Astrocyte of the spinal cord (primary cell): ENCODE measurements at places on chromosomes 4 and X.

DNA sequence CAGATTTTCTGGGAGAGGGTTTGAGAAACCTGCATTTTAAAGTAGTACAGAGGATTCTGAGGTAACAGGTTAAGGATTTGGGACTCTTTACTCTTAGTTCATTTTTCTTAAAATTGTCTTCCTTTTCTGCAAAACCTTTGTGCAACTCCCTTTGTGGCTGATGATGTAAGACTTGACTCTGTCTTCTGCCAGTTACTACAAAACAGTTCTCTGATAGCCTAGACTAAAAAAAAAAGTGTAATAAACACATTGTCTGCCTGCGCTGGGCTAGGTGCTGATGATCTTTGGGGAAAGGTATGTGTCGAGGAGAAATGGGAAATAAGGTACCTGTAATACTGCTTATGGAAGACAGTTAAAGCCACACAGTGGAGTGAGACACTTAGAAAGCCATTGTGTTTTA is 28.7 kb downstream of the IL13RA1 start:
- DNase-seq, result no peak

DNA sequence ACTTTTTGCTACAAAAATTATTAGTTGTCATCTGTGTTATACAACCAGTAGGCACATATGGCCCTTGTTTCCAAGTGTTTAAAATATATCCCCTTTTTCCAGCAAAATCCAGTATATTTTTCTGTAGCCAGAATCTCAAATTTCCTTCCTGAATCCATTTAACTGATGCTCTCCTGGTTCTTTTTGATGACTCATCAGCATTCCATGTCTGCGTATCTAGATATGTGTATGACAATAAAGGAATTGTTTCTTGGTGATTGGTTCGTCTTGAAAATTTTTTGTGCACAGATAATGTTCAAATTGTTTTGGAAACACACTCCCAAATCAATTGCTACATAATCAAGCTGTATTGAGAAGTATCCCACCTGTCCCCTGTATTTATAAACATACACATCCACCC is 98.3 kb downstream of the ITM2A start:
- no peak for DNase-seq

- DNase-seq, result no peak
Measured at GRCh38 chr4:142474398-142475087, 371.6 kb downstream of the INPP4B start.

- DNase-seq, result peak; percentile 98
Measured at GRCh38 chr4:85681221-85681657, 206.3 kb downstream of the ARHGAP24 start.

GRCh38 chrX:16148896-16149295 is 18.4 kb upstream of the MAGEB17 start:
- DNase-seq, result no peak

GRCh38 chrX:100376576-100376975 is 33.5 kb downstream of the PCDH19 start:
- no peak for DNase-seq

GRCh38 chrX:113370006-113370405 is 529.4 kb upstream of the AMOT start:
- DNase-seq, result no peak

DNA sequence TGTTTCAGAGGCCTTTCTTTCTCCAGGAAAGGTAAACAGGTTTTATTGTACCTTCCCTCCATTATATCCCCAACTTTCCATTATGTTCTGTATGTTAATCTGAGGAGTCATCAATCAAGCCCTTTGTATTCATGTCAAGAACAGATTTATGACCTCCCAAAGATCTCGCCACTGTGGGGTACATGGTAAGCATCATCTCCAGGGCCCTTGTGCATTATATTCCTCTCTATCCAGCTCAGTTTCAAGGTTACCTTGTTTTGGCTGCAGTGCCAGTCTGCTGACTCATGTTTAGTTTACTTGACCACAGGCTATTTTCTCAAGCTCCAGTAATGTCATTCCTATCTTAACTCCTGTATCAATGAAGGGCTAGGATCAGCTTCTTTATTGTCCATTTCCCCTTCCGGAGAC is 125.1 kb upstream of the FRMPD4 start:
- peak; percentile 66 for DNase-seq

DNA sequence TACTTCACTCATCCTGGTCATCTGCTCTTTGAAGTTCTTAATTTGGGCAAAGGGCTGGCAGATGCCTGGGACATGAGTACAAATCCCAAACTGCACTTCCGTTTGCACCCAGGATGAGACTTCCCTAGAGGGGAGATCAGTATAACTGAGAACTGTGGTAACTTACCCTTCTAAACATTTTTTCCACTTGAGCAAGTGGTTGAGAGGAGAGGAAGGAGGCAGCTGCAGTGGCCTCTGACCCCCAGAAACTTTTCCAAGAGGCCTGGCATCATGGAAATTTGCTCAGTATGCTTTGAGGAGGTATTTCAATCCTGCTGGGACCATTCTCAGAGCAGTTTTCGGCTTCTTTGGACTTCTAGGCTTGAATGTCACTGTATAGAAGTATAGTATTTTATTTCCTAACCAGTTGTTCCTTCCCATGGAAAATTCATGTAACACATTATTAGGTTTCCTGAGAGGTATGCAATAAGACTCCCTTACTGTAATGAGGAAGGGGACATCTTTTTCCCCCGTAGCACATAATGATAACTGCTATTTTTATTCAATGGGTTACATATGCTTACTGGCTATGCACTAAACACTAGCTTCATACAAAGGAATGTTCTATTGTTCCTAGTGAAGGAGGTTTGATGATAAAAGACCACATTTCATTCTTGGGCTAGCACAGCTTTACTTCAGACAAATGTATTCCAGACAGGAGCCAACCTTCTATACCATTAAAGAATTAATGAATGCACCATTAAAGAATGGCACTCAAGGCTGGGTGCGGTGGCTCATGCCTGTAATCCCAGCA is 129.3 kb downstream of the SHROOM3 start:
- peak; percentile 40 for DNase-seq

DNA sequence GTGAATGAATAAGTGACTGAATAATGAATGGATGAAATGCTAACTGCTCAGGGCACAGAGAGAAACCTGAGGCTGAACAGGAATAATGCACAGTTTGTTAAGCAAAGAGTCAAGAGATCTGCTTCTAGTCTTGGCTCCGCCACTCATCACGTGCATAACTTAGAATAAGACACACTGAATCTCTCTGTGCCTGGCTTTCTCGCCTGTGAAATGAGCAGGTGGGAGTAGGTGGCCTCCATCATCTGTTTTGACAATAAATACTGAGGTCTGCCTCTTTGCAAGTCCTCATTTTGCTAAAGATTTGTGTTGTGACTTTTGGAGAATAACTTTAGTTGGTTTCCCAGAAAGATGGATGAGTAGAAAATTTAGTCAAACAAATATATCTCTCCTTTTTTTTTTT is 318.0 kb downstream of the FBXW7 start:
- no peak for DNase-seq

- no peak for DNase-seq
Measured at GRCh38 chrX:129007631-129008030, 515.7 kb downstream of the SMARCA1 start.

DNA sequence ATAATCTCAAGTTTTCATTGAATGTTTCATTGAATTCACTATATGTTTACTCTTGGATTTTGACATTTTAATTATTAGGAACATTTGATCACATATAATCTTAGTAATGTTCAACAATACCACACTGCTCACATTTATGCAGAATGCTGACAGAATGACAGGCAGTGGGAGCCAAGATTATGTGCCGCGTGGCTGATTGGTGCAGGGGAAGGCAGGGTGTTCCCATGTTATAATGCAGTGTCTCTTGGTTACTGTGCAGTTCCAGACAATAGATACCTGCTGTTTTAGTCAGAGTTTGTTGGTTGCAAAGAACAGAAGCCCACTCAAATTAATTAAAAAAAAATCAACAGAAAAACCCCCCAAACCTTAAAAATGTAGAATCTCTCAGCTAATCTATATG is 33.0 kb downstream of the FHIP1A start:
- DNase-seq, result no peak

DNA sequence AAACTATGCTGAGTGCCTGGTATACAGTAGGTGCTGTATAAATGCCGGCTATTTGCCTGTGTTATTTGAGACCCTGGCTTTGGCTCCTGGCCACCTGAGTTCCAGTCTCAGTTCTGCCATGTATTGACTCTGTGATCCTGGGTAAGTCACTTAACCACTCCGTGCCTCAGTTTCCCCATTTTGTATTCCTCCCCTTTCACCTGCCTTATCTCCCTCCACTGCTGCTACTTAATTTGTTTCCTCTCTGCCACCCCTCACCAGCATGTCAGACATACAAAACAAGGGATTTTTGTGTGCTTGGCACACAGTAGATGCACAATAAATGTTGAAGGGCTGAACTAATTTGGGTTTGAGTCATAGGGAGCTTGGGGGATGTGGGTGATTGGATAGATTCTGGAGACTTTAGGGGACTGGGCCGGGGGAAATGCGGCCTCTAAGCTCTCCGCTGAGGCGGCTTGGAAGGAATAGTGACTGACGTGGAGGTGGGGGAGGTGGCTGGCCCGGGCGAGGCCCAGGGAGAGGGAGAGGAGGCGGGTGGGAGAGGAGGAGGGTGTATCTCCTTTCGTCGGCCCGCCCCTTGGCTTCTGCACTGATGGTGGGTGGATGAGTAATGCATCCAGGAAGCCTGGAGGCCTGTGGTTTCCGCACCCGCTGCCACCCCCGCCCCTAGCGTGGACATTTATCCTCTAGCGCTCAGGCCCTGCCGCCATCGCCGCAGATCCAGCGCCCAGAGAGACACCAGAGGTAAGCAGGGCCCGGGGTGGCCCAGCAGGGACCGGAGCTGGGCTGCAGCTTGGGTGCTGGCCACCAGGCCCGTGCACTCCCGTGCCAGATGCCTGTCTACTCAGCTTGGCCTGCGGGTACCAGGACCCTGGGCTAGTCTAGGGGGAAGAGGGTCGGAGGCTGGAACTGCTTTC is at the start of gene TIMP1:
Gene TIMP1, plus strand, starts transcription at position 706 of the 917 bp plus-strand sequence. CDS start 980 bp downstream, outside the sequence.
- peak; percentile 92 for DNase-seq

- no peak for DNase-seq
Measured at GRCh38 chr4:970046-970745, 3.2 kb downstream of the DGKQ start.

DNA sequence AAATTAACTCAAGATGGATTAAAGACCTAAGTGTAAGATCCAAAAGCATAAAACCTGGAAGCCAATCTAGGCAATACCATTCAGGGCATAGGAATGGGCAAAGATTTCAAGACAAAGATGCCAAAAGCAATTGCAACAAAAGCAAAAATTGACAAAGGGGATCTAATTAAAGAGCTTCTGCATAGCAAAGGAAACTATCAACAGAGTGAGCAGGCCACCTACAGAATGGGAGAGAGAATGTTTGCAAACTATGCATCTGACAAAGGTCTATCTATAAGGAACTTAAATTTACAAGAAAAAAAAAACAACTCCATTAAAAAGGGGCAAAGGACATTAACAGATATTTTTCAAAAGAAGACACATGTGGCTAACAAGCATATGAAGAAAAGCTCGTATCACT is 171.9 kb downstream of the RAB28 start:
- no peak for DNase-seq

- DNase-seq, result no peak
Measured at GRCh38 chrX:155870958-155871357, 10.2 kb upstream of the VAMP7 start.

- DNase-seq, result no peak
Measured at GRCh38 chr4:76311896-76312331, 5.4 kb downstream of the STBD1 start.

GRCh38 chr4:37628977-37629609 is 57.1 kb downstream of the RELL1 start:
- DNase-seq, result peak; percentile 68

- DNase-seq, result no peak
Measured at GRCh38 chr4:7784131-7784870, 155.4 kb downstream of the AFAP1 start.

DNA sequence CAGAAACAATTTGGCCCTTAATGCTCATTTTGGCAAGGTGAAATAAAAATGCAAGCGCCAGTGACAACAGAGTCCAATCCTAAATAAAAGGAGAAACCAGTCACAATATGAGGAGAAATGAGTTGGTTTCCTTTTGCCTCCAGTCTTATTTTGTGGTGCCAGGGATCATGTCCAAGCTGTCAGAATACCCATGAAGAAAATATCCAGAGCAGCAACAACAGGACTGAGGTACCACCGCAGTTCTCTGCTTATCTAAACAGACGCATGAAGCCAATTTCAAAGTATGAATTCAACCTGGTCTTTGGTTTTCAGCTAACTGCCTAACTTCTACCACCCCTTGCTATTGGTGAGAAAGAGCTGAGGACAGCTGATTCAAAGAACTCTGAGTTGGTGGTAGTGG is 199.9 kb upstream of the MAGEB2 start:
- no peak for DNase-seq

DNA sequence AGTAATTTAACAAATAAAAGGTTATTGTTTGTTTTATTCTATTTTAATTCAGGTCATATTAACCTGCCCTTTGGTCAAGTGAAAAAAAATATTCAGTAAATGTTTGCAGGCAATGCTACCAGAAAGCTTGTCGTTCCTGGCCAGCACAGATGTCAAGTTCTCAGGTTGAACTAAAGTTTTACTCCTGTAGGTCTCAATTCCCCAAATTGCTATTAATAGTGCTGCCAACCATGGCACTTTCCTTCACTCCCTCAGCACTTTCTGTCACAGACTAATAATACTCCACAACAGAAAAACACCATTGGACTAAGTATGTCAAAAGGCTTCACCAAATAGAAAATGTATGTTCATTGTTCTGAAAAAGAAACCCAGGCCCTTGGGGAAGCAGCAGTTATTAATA is 79.2 kb upstream of the C4orf54 start:
- no peak for DNase-seq

DNA sequence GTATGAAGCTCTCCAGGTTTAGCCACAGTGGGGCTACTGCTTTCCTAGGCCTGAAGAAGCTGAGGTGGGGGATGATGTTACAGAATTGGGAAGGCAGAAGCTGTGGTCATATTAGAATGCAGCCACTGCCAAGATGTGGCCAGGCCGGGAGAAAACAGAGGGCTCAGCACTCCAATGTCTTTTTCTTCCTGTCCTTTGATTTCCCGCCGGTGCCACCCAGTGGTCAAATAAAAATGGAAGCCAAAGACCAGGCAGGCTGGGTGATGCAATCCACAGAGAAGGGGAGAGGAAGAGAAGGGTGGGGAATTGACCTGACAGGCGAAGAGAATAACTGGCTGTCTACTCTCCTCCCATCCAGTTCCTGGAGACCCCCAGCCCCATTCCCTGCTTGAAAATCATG is 94.9 kb upstream of the SHISA3 start:
- peak; percentile 43 for DNase-seq

DNA sequence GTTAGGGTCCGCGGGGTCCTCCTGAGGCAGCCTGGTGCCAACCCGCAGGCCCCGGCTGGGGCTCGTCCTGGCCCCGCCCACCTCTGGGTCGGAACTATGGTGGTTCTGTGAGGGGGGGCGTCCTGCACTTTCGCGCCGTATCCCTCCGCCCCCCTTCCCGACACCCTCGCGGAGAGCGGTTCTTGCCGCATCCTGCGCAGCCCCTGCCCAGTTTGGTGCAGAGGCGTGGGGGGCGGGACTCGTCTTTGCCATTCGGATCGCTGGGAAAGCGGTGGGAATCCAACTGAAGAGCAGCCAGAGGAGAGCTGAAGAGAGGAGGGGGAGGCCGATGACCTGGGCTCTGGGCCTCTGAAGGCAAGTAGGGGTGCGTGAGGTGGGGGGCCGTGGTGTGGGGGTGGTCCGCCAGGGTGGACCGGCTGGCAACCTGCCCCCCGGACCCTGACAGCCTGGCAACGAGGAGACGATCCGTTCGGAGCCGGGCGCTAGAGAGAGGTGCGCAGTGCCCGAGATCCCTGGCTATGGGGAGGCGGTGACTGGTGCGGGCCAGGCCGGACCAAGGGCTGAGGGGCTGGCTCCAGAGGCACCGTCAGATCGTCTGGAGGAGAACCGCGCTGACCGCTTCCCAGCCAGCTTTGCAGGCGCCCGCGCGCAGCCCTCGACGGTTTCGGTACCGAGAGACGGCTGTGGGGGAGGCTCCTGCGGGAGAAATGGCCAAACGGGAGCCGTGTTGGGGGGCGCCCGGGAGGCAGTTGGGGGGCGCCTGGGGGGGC is at the start of gene GPRASP1:
Gene GPRASP1, plus strand, starts transcription at position 242 of the 770 bp plus-strand sequence. CDS start 2,431 bp downstream, outside the sequence.
- peak; percentile 20 for DNase-seq
